ENCODE measurements at places on chromosomes 1 and 21. TPM values are rescaled to one million over a fixed set of nuclear protein-coding genes. Genes with fewer than 3 reads are reported as not detected.

The DDR2 gene
- polyA plus RNA-seq = 20.0 TPM

The DUSP12 gene
- polyA plus RNA-seq = 31.6 TPM

The KMO gene
- polyA plus RNA-seq = not detected

The FTCD gene
- not detected for polyA plus RNA-seq

The INSRR gene
- not detected for polyA plus RNA-seq

The ERICH3 gene
- polyA plus RNA-seq = not detected

The ADAMTS5 gene
- not detected for polyA plus RNA-seq

The RORC gene
- polyA plus RNA-seq = not detected

The TEX38 gene
- polyA plus RNA-seq = not detected

The FCRLB gene
- polyA plus RNA-seq = 0.99 TPM

The A3GALT2 gene
- polyA plus RNA-seq = 0.11 TPM

Measured in endothelial cell of umbilical vein (primary cell).